Pancreas (tissue), 10 donors: ENCODE measurements at places on chromosomes 5 and 9.

DNA sequence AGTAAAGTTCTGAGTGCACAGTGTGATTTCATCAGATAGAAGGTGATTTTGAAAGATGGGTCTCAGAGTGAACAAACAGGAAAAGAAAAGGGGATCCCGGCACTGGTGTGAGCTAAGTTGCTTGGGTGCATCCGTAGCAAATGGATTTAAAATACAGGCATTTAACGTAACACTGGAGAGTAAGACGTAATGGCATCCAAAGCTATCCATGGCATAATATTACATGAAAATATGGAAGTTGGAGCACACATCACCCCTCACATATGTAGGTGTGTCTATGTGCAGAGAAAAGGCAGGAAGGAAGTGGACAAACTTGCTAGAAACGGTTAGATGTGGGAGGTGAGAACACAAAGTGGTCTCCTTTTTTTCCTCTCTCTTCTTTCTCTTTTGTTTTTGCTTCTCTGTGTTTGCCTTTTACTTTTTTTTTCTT, 38.2 kb upstream of the SEMA4D start:
- no peak for DNase-seq

DNA sequence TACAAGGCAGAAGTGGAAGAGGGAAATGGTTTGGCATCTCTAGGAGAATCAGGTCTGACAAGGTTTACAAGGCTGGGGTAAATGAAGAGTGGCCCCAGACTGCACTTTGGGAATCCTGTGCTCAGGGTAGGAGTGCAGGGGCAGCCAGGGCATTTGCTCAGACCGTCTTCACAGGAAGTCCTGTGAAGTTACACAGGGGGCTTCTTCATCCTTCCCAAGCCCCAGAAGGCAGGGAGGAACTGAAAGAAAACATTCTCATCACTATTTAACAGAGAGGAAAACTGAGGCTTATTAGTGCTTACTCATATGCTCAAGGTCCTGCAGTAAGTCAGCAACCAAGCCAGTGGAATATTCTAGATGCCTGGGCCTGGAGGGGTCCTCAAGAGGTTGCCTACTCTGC, 80.7 kb downstream of the NRG2 start:
- no peak for DNase-seq

GRCh38 chr5:102216678-102217077, 79.4 kb downstream of the SLCO4C1 start:
- DNase-seq, result no peak

DNA sequence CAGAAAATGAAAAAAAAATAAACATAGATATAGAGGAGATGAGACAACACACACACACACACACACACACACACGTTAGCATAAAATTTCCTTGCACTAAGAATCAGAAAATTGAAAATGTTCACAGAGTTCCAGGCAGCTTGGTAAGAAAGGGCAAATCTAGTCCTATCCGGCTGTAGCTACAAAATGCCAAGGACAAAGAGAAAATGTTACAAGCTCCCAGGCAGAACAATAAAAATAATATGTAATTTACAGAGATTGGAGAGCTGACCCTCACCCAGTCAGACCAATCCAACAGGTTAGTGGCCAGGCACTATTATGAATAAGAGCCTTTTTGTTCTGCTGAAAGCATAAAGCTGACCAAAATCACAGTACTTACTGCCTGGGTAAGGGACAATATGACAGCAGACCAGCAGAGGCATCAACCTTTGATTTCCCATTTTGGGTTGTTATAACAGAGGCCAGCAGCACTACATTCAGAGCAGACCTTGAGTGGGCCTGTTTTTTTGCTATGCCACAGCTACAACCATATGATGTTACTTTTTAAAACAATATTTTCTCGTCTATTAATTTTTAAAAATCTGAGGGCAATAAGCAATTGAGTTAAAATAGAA, 892.6 kb downstream of the TAF11L14 start:
- no peak for DNase-seq
